HepG2 (cell line): ENCODE measurements at places on chromosomes 3 and 15.

GRCh38 chr3:73228437-73228836, 167.0 kb downstream of the EBLN2 start:
- no peak for DNase-seq

GRCh38 chr15:79341396-79341795, 30.5 kb downstream of the TMED3 start:
- DNase-seq = no peak

GRCh38 chr15:95799286-95800200, 531.0 kb upstream of the NR2F2 start:
- DNase-seq = peak; percentile 8

- DNase-seq = no peak
Measured at GRCh38 chr3:161671141-161671540, 174.5 kb downstream of the OTOL1 start.

DNA sequence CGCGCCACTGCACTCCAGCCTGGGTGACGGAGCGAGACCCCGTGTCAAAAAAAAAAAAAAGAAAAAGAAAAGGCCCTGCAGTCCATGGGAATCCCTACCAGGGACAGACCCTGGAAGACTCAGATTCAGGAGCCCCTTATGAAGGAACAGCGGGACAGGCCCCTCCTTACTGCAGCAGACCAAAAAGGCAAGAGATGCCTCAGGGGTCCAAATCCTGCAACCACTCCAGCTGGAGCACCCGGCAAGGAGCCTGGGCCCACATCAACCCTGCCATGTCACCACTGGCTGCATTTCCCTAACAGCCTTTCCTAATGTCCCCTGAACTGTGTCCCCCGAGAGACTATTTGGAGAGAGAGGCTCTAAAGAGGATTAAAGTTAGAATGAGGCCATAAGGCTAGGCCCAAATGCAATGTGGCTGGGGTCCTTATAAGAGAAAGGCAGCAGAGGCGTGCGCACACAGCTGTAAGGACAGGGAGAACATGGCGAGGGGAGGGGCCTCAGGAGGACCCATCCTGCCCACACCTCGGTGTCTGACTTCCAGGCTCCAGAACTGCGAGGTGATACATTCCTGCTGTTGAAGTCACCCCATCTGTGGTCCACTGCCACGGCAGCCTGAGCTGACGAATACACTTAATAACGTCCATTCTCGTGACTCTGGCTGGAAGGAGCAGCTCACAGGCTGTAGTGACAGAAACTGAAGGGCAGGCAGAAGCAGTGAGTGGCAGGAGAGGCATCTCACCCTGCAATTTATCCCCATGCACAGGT, 78.1 kb downstream of the ATP10A start:
- no peak for DNase-seq

GRCh38 chr15:81182031-81182755, 14.5 kb upstream of the IL16 start:
- DNase-seq = no peak
